ENCODE measurements at places on chromosomes 16 and 17.

- DNase-seq: no peak
Measured at GRCh38 chr17:9071016-9071415, 49.7 kb downstream of the NTN1 start.

DNA sequence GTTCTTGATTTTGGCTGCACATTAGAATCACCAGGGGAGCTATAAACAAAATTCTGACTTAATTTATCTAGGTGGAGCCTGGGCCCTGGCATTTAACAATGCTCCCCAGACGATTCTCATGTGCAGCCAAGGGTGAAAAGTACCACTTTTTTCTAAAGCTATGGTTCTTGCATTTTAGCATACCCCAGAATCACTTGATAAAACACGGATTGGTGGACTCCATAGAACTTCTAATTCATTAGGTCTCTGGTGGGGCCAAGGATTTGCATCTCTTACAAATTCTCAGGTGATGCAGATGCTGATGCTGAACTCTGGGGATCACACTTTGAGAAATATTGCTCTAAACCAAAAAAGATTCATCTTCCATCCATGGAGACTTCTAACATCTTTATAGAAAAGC lies 74.5 kb downstream of the RPGRIP1L start:
- no peak for DNase-seq

- peak; percentile 15 for DNase-seq
Measured at GRCh38 chr17:4634976-4635375, 6.5 kb downstream of the ALOX15 start.

GRCh38 chr17:69503711-69504110 lies 89.2 kb downstream of the MAP2K6 start:
- no peak for DNase-seq

DNA sequence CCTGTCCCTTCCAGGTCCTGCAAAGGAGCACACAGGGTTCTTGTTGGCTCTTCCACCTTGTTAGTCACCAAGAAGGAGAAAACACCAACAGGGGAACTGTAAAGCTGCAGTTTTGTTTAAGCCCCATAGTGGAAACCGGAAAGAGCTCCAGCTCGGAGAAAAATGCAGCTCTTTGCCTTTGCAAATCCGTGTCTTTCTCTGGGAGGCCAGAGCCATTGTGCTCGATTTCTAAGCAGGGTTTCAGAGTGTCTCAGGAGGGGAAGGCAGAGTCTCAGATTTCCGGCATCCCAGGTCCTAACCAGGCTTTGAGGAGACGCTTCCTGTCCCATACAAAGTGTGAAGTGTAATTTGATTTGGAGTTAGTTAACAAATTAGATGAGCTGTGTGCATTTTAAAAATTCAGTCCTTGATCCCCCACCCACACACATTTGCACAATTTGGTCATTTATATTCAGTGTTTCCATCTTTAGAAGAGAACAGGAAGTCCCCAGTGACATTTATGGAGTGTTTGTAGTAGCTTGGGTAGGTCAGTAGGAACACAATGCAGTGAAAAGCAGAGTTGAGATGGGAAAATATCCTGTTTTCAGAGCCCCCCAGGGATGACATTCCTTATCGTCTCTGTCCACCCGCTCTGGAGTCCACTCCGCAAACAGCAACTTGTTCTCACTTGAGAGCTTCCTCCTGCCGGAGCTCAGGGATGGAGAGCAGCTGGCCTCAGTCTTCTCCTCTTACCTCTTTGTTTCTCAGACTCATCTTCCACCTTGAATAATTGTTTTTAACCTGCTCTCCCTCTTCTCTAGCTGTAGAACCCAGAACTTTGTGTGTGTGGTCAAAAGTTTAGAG lies 331.9 kb downstream of the SEC14L1 start:
- DNase-seq: peak; percentile 68

DNA sequence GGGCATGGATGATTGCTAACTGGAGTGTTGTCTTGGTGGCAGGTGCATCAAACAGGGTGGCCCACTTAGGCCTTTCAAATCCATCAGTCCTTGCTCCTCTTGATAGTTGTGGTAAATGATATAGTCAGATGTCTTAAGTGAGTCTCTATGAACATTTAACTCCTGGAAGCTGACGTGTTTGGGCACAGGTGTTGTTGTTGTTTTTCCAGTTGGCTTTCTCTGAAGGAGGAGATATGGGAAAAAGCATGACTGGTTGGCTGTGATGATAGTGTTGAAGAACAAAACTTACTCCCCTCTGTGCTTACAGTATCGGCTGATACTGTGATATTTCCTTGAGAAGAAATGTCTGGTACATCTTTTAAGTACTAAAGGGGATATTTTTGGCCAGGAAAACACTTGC lies 18.0 kb downstream of the TNRC6A start:
- no peak for DNase-seq

DNA sequence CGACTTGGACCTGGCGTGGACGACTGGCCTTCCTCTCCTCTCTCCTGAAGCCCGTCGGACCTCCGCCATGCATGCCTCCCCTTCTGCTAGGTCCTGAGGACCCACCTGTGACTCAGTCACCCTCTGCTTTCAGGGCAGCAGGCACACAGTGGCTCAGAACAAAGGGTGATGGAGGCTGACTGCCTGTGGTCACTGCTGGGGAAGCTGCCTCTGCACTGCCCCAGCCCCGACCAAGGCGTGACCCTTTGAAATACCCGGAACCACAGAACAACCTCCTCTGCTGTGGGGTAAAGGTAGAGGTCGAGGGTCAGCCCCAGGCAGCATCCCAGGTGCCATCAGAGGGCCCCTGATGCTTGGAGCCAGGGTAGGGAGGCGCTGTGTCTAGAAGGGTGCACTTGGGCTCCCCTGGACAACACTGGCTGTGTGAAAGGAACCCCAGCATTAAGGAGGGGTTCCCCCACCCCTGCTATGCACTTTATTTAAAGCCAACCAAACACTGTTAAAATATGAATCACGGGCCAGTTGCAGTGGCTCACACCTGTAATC lies 12.5 kb upstream of the SLC4A1 start:
- peak; percentile 18 for DNase-seq

GRCh38 chr17:7440834-7441195 lies 1.5 kb downstream of the FGF11 start:
- DNase-seq: peak; percentile 39

DNA sequence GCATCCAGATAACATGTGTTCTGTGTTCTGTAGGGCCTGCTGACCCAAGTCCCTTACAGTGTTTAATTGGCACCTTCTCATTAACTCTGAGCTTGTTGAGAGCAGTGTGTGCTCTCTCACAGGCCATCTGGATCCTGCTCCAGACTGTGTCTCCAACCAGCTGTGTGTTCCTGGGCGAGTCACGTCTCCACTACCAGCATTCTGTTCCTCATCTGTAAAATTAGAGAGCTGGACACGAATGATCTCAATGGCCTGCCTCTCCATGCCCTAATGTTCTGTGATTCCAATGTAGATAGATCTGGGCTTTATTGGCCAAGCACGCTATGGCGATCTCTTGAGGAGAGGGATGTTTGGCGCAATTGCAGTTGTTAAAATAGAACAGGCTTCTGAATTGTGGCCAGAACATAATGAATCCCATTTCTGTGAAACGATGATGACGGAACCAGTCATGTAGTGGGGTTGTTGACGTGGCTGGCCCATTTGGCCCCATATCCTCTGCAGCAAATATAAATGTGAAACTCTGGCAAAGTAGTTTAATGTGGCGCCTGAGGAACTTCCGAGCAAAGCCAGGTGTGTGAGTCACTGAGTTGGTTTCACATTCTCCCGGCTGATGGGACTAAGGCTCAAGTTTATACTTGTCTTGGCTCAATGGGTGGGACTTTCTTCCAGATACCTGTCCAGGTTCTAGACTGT lies 22.2 kb downstream of the TBX4 start:
- DNase-seq: no peak

DNA sequence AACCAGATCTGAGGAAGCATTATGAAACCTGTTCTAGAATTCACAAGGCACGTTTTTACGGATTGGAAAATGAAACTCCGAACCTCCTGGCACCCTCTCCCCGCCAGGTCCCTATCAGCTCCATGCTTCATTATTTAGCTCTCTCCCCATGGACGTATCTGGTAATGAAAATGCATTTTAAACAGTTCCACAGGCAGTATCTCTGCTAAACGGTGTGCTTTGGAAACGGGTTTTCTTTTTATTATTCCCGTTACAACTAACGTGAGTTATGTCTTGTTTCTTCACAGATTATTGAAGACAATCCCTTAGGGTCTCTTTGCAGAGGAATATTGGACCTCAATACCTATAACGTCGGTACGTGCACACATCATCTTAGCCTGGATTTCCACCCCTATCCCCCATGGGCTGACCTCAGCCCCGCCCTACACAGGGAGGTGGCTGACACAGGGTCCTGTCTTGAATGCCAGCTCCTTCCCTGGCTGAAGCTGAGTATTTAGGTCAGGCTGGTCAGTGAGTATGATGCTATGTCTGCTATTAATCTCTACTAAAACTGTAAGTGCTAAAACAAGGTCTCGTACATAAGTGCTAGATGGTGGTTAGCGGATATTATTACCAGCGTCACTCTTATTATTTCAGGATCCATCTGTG lies 82.9 kb downstream of the SDR42E1 start:
- DNase-seq: no peak

DNA sequence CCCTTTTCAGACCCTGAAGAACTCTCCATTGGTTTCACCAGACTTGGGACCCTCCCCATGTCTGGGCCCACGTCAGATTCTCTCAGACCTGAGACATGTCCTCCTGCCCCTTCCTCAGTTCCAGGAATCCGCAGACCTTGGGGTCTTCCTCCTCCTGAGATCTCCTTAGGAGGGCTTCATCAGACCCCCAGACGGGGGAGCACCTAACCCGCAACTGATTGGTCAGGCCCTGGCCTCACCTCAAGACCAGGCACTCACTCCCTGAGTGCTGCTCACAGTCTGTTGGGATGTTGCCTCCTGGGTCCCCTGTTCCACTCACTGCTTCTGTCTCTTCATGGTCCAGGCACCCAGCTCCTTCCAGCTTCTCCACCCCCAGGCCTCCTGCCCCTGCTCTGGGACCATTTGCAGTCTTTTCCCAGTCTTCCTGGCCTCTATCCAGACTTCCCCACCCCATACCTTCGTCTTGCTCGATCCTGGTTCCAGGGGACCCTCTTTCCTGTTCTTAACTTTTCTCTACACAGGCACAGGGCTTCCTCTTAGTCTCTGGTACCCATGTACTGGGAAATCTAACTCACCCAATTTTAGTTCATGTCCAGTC lies 1.2 kb downstream of the GID4 start:
- no peak for DNase-seq

DNA sequence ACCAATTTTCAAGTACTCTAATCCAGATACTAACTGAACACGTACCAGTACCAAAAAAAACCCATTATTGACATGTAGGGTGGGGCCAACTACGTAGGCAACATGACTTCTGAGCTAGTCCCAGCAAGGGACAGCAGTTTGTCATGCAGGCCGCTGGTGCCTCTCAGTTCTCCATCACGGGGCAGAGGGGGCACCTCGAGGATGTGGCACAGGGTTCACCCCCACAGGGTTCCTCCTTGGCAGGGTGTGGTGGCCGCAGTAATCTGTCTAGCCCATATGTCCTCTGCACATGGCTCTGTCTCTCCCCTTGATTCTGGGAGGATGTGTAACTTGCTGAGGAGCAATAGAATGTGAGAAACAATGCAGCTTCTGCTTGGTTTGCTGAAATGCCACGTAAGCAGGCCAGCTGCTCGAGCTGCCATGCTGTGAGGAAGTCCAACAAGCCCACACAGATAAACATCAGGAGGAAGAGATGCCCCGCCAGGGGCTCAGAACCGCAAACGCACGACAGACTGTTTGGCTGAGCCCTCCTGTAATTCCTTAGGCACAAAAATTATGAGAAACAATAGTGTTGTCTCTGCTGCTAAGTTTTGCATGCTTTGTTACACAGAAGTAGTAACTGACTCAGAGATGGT lies 62.4 kb downstream of the NT5M start:
- DNase-seq: no peak

DNA sequence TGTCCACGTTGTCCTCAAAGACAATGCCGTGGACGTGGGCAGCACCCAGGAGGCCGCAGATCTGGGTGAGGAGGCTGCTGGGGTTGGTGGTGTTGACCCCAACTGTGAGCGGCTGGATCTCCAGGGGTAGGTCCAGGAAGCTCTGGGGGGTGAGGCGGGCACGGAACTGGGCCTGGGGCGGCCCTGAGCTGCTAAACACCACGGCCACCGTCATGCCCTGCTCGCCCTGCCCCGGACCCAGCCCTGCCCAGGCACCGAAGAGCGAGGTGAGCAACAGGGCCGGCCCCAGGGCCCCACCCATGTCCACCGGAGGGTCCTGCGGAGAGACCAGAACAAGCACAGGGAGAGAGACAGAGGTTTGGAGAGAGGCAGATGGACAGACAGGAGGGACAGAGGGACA lies 4.9 kb downstream of the GRIN2C start:
- DNase-seq: no peak

DNA sequence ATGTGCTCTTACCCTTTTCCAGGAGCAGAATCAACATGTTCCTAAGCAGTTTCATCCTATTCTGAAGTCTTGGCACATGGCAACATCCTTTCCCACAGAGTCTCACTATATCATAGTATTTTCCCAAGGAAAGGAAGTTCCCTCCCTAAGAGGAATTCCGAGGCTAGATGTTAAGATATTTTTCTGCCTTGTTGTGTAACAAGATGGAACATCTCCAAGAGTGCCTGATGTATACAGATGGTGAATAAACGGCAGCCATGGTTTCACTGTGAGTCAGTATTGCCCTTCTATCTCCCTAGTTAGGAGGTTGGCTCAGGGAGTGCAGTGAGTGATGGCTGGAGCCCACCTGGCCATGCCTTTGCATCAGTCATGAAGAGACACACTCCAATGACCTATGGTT lies 48.2 kb downstream of the SPACA3 start:
- DNase-seq: peak; percentile 69

GRCh38 chr17:72604518-72604917 lies 483.7 kb downstream of the SOX9 start:
- no peak for DNase-seq

DNA sequence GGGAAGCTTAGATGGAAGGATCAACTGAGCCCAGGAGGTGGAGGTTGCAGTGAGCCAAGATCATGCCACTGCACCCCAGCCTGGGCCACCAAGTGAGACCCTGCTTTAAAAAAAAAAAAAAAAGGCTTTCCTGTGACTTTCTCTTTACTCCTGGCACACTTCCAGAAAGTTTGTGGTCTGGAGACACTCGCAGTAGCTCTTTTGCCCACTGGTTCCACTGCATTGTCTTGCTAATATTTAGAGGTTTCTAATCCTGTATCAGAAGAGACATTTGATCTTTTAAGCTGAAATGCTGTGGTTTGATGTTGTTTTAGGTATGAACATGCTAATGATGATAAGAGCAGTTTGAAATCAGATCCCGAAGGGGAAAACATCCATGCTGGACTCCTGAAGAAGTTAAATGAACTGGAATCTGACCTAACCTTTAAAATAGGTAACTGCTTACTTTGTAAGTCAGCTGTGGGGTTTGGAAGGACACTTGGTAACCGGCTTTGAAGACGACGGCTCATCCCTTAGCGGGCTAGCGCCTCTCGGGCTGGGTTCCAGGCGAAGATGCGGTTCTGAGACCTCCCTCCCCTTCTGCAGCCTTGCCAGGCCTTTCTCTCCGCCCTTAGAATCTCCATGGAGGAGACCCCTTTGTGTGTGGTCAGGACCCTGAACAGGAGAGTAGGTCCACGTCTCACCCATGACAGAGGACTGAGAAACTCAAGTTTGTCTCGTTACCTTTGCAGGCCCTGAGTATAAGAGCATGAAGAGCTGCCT lies 23.1 kb downstream of the NTAN1 start:
- DNase-seq: peak; percentile 68
